CD4-positive, CD25-positive, alpha-beta regulatory T cell (primary cell): ENCODE measurements at places on chromosomes 5 and 9.

- DNase-seq: no peak
Observed at GRCh38 chr5:152089644-152090043, 165.0 kb upstream of the GLRA1 start.

- DNase-seq: no peak
Observed at GRCh38 chr5:172769616-172770373, 1.2 kb downstream of the DUSP1 start.

GRCh38 chr5:57843059-57843367 lies 360.4 kb upstream of the ACTBL2 start:
- DNase-seq: no peak

- no peak for DNase-seq
Observed at GRCh38 chr9:36817160-36817834, 216.8 kb downstream of the PAX5 start.

- no peak for DNase-seq
Observed at GRCh38 chr5:7881816-7882215, 12.9 kb downstream of the MTRR start.

DNA sequence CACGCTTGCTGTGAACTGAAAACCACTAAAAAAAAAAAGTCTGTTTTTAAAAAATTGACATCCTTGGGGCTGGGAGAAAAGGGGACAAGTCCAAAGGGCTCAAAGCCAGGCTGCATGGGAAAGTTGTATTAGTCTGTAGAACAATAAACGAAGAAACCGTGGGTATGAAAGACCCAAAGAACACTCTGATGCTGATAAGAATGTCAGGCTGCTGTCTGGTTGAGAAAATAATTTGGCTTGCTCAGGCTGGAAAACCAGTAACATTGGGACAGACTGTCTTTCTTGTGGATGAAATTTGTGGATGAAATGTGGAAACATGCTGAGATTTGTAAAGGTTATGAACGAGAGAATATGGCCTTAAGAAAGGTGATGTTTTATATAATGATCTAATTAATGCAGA lies 68.5 kb upstream of the HSPB3 start:
- DNase-seq: no peak

- DNase-seq: no peak
Observed at GRCh38 chr5:105840800-105841199, 1829.9 kb downstream of the EFNA5 start.

DNA sequence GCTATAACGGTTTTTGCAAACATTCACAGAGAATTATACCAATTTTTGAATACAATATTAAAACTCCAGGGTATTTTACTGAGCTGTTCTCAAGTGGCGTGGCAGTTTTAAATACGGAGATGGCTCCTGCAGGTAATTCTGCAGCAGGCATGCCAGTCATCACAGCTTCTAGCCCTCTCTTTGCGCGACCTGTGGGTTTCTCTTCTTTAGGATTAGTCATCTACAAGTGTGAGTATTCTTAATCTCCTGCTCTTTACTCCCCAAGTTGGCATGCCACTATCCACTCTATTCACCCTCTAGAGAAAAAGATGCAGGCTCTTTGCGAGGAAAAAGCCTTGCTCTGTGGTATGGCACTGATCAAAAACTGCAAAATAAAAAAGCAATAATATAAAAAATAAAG lies 43.9 kb downstream of the ANKRD31 start:
- DNase-seq: no peak

- no peak for DNase-seq
Observed at GRCh38 chr5:132485641-132486317, 4.8 kb downstream of the IRF1 start.

DNA sequence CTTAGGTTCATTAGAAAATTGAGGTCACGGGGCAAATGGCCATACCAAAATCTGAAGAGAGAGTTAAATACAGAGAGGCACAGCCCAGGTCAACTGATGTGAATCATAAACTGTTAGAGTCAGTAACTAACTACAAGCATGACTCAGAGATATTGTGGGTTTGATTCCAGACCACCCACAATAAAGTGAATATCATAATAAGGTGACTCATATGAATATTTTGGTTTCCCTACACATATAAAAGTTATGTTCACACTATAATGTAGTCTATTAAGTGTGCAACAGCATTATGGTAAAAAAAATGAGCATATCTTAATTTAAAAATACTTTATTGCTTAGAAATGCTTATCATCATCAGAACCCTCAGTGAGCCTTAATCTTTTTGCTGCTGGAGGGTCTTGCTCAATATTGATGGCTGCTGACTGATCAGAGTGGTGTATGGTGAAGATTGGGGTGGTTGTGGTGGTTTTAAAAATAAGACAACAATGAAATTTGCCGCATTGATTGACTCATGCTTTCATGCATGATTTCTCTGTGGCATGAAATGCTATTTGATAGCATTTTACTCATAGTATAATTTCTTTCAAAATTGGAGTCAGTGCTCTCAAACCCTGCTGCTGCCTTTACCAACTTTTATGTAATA lies 53.1 kb upstream of the EDIL3 start:
- no peak for DNase-seq

GRCh38 chr9:4116071-4116581 lies 183.7 kb downstream of the GLIS3 start:
- no peak for DNase-seq

DNA sequence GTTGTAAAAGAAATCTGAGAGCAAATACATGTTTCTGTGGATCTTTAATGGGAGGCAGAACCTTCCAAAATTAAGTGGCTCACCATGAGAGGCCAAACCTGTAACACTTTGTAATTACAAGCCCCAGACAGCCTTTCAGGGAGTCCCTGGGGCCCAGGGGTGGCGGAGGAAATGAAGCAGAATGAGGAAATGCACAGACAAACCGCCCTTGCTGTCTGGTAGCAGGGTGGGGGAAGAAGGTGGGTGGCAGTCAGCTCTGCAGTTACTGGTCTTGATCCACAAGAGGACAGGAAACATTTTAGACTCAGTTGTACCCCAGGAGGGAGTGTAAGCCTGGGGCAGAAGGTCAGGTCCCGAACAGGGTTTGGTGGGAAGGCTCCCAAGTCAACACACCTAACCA lies 6.5 kb downstream of the ARL14EPL start:
- DNase-seq: peak; percentile 4

DNA sequence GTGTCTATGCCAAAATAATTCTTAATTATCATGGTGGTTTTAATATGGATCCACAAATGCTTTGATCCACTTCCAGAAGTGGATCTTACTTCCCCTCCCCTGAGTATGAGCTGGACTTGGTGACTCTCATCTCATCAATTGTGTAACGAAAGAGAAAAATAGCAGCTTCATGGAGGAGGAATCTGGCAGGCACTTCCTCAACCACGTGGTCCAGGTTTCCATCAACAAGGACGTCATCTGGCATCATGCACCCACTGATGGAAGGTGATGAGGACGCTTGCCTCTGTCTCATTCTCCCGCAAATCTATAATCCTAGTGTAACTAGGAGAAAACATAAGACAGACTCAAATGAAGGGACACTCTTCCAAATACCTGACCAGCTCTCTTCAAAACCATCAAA lies 54.6 kb upstream of the S1PR3 start:
- no peak for DNase-seq

GRCh38 chr5:72133212-72133990 lies 26.1 kb downstream of the MAP1B start:
- DNase-seq: no peak

DNA sequence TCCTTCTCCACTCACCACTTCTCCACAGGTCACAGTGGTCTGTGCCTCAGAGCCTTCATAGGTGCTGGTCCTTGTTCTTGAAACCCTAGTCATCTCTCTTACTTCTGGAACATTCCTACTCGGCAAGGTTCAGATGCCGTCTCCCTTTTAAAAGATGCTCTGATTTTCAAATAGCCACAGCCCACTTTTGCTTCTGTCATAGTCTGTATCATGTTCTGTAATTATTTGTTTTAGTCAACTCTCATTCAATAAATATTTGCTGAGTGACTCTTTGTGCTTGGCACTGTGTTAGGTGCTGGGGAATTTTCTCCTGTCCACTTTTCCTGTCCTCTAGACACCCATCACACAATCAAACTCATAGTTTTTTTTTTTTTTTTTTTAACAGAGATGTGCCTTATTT lies 181.3 kb upstream of the IL12B start:
- no peak for DNase-seq

DNA sequence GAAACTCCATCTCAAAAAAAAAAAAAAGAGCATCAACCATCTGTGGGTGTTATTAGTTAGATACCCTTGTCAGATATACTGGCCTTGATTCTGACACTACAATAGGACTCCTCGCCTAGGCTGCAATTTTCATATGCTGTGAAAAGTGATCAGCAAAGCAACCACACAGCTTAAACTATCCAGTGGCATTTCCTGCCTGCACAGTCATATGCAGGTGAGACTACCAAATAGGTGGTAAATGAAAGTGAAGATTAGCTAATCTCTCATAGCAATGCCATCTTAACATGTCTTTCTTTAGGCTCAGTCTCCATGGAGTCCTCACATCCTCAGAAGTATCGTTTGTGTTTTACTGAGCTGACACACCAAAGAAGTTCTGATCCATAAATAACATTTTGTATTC lies 40.8 kb downstream of the GRAMD2B start:
- DNase-seq: peak; percentile 75

- DNase-seq: no peak
Observed at GRCh38 chr9:75975071-75975470, 84.6 kb downstream of the PCSK5 start.

- DNase-seq: no peak
Observed at GRCh38 chr5:1329111-1329579, 15.8 kb downstream of the CLPTM1L start.

DNA sequence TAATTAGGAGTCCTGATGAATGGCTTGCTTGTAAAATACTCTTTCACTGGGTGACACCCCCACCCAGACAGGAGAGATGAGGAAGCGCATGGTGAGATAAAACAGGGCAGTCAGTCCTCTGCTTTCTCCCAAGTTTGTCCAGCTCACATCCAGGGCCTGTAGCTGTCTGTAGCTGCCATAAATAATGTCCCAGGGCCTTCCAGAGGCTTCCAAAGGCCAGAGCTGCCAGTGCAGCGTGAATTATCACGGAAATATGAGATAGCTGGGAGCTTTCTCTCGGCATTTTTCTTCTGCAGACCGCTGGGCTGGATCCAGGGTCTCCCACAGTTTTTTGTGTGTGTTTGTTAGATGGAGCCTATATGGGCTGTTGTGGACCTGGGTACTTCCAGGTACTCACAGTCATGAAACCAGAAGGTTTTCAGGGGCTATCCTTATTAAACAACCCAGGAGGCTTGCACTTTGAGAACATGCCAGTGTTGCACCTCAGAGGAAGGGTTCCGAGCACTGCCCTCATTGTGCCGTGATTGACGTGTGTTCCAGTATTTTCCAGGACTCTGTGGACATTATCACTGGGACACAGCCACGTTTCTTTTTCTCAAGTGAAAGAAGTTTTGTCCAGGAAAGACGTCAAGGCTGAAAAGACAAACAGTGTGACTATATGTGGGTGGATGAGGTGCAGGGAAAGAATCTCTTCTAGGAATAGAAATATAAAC lies 117.5 kb downstream of the FGF1 start:
- DNase-seq: no peak

GRCh38 chr5:58314356-58315210 lies 145.3 kb downstream of the PLK2 start:
- DNase-seq: no peak

DNA sequence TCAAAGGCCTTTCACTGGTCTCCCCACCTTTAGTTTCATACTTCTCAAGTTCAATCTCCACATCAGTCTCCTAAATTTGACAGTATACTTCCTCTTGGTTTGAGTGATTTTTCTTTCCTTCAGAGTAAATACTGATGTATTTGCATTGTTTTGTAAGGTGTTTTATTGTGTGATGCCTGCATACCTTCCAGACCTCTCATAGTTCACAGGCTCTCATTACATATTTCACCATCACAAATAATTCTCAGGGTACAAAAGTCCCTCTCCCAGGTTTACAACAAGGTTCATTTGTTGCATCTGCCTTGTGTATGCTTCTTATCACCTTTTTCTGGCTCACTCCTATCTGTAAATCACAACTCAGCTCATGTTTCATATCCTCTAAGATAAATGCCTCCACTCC lies 22.2 kb upstream of the TUSC1 start:
- DNase-seq: no peak

GRCh38 chr9:125626187-125626586 lies 80.8 kb downstream of the MAPKAP1 start:
- no peak for DNase-seq

DNA sequence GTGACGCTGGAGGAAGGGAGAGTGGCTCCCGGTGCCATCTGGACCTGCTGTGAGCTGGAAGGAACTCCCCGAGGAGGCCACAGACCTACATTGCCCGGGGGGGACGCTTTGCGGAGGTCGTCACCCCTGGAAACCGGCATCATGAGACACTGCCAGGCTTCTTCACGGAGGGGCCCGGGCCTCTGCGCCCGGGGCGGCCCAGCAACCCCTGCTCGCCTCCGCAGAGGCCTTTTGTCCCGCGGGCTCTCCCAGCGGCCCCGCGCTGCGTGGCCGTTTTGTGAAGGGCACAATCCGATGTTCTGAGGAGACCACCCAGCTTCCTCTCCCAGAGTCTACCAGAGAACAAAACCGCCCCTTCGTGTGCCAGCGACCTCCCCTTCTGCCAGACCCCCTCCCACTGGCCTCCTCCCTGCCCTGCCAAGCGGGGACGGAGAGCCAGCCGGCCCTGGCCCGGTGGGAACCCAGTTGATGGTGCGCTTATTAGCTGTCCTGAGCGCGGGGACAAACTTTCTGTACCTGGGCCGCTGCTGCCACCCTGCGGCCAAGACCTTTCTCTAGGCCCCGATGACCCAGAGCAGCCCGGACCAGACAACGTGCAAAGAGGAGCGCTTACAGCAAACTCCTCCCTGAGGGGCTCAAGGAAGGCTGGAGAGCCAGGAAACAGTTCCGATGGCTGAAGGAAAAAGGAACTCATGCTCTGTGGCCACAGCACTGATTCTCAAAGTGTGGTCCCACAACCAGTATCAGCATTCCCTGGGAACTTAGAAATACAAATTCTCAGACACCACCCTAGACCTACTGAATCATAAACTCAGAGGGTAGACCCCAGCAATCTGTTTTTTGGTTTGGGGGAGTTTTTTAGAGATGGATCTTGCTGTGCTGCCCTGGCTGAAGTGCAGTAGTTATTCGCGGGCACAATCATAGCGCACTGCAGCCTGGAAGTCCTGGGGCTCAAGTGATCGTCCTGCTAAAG lies 86.7 kb downstream of the SLC1A3 start:
- DNase-seq: peak; percentile 39

DNA sequence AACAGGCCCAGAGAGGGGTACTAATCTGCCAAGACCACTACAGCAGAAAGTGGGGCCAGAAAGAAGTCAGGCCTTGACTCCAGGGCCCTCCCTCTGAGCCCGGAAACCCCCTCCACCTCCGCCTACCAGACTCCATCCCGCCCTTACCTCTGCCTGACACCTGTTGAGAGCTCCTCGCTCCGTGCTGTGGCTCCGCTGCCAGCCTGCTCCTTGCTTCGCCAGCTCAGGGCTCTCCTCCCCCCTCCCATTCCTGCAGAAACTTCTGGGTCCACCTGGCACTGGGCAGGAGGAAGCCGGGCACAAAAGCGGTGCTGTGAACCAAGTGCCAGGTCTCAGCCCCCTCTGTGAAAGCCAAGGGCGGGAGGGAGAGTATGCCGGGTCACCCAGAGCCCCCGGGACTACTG lies 6.4 kb upstream of the ST6GALNAC6 start:
- peak; percentile 74 for DNase-seq

GRCh38 chr5:106269252-106269843 lies 1401.4 kb downstream of the EFNA5 start:
- no peak for DNase-seq

GRCh38 chr5:73351593-73351992 lies 97.0 kb downstream of the FOXD1 start:
- no peak for DNase-seq

- DNase-seq: no peak
Observed at GRCh38 chr5:34826347-34826746, 12.6 kb upstream of the TTC23L start.
